AG04449 (cell line): ENCODE measurements at places on chromosomes 1 and 21.

GRCh38 chr1:6612641-6613360, 730 bp upstream of the PHF13 start:
- no peak for DNase-seq

DNA sequence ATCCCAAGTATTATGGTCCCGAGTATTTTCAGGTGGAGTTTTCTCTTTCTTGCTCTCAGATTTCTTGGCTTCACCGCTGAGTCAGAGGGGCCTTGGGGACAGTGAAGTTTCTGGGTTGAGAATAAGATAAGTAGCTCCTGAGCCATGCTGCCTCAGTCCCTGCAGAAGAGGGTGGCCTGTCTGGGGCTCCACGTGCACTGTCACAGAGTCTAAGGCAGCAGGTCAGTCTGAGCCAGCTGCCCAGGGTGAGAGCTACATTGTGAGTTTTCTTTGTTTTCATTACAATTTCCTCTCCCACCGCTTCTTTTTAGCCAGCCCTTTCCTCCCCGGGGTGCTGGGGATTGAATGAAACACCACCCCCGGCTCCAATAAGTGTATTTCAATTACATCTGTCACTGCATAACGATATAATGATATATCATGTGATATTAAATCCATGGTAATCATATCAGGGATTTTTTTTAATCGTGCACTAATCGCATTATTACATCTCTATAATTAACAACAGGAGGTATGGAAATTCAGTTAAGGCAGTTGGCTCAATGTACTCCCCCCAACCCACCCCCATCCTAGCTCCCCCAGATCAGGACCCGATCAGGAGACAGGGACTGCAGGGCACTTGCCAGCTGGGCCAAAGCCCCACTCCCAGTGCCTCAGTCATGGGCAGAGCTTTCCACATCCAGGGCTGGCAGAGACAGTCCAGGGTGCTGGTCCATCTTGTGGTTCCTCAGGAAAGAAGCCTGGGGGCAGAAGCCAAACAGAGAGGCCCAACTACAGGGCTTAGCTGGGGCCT, 43.7 kb downstream of the DMAP1 start:
- DNase-seq, result no peak

DNA sequence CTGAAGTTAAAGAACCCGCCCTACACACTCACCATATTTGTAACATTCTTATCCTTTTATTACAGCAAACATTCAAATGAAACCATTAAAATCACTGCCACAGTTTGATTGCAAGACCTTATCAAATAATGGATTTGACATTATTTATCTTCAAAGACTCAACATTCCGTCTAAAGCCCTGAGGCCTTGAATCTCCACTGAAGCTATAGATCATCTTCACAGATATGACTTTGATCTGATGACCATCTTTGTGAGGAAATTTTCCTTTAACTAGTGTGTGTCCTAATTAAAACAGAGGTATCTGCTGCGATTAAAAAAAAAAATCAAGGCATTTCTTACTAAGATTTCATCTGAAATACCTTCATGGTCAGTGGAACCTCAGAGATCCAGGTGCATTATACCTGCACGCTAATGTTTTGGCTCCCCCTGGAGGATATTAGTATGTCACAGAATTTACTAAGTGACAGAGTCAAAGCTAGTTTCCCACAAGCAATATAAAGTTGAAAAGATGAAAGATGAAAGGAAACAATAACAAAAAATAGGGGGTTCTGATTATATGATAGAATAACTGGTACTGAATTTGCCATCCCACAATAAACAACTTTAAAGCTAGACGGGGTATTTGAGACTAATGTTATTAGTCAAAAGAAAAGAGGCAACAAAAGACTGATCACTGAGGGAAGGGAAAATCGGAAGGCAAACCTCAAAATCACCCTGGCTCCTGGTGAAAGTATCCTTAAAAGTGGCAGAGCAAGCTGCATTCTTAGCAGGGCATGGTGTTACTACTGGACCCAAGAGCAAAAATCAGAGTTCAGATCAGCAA, 923.4 kb downstream of the NCAM2 start:
- DNase-seq, result no peak

DNA sequence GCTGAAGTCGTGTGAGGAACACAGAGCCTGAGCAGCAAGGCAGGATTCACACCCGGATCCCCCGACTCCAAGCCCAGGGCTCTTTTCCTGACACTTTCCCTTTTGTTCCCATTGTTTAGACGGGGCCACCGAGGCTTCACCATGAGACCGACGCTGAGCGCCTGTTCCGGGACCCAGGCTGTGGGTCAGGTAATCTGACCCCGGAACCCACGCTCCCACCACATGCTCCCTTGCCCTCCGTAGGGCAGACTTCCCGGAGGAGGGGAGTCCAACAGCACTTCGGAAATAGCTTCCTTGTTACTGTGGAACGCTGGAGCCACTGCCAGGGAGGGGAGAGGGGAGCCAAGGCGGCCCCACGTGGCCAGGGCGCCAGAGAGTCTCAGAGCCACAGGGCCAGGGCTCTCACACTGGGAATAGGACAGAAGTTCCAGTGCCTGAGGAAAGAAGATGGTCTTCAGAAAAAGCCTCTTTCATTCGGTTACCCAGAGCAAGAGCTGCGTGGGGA, 18.4 kb downstream of the RUNX3 start:
- DNase-seq, result no peak

GRCh38 chr1:206635978-206636345, 626 bp downstream of the DYRK3 start:
- no peak for DNase-seq

DNA sequence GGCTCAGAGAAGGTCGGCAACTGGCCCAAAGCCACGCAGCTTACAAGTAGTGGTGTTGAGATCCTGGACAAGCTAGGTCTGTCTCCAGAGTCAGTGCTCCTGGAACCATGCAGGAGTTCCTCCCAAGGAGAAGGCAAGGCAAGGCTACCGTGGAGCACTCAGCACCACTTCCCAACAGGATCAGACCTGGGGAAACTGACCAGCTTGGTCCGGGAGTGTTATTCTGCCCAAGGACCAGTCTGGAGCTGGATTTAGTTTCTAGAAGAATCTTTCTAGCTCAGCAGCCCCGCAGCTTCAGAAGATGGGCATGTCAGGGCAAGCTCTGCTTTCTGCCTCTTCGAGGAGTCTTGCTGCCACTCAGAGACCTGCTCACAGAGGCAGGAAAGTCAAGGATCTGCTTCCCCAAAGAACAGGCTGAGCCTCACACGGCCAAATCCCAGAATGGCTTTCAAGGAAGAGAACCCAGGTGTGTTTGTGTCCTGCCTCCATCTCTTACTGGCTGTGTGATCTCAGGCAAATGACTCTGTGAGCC, 302.8 kb downstream of the MATN1 start:
- no peak for DNase-seq

DNA sequence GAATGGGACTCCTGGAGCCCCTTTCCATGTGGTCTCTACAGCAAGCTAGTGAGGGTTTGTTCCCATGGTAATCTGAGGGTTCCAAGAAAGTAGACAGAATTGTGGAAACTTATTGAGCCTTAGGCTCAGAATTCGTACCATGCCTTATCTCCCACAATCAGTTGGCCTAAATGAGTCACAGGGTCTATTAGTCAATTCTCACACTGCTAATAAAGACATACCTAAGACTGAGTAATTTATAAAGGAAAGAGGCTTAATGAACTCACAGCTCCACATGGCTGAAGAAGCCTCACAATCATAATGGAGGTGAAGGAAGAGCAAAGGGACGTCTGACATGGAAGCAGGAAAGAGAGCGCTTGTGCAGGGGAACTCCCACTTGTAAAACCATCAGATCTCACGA, 106.6 kb upstream of the CXADR start:
- DNase-seq, result no peak

DNA sequence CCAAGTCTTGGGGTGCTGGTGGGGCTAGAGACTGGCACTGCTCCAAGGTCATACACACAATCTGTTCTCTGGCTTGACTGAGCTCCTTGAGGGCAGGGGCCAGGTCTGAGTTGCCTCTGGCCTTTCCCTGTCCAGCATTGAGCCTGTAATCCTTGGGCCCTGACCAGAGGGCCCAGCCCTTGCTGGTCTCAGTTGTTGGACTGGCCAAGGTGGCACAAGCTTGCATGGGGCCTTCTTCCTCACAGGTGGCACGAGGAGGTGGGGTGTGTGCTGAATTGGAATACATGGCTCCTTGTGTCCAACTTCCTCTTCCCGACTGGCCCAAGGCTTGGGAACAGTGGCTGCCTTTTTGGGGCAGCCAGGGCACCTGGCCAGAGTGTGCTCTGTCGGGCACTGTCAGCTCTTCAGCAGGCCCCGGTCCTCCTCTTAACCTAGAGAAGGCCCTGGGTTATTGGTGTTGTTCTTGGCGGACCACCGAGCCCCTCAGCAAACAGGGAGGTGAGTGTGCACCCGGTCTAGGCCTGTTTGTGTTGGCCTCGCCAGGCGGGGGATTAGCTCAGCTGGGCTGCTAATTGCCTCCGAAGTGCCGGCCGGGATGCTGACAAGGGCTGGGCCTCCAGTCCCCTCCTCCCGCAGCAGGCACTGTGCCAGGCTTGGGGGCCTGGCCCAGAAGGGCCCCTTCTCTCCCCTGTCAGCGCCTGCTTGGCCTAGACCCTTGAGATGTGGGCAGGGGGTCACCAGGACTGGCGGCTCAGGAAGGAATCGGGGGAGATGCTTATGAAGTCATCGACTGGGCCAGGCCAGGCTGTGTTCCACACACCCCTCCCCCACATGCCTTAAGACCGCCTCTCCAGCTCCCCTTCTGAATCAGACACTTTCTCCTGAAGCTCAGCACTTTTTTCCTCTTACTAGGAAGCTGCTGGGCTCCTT, 28.5 kb downstream of the WNT4 start:
- no peak for DNase-seq

- DNase-seq, result no peak
Measured at GRCh38 chr21:46284077-46284644, 1.2 kb downstream of the MCM3AP start.

GRCh38 chr1:69433073-69433472, 134.6 kb upstream of the LRRC7 start:
- DNase-seq, result no peak

- DNase-seq, result no peak
Measured at GRCh38 chr21:30434033-30434631, 4.1 kb downstream of the KRTAP13-4 start.

GRCh38 chr1:47238935-47239592, 7.0 kb upstream of the TAL1 start:
- no peak for DNase-seq

DNA sequence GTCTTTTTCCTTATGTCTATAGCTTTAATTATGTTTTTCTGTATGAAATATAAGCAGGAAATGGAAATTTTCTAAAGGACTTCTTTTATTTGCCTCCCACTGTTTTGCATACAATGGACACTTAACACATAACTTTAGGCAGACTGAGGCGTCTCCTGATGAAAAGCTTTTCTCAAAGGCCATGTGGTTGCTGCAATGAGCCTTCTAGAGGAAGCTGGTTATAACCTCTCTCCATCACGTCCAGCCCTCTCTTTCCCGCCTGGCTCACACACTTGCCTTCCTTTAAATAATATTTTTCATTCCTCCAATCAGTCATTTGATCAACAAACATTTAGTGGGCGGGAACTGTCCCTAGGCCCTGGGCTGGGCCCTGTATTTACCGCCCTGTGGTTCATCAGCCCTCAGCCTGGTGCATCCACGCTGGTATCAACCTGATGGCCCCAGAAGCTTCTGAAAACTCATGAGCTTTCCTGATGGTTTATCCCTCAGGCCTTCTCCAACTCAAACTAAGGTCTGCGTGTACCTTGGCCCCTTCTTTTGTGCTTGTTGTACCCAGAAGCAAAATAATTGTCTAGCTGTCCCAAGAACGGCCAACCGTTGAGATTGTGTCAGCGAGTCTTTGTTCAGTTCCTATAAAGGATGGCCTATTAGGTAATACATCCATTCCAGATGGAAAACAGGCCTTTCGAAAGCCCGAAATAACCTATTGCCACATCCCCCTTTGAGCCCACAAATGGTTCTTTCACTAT, 75.3 kb upstream of the LYST start:
- no peak for DNase-seq

DNA sequence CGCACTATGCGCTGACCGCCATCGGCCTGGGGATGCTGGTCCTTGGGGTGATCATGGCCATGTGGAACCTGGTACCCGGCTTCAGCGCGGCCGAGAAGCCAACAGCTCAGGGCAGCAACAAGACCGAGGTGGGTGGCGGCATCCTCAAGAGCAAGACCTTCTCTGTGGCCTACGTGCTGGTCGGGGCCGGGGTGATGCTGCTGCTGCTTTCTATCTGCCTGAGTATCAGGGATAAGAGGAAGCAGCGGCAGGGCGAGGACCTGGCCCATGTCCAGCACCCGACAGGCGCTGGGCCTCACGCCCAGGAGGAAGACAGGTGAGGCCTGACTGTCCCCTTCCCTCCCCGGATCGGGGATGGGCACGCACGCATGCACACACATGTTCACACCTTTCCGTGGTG, 31.9 kb upstream of the FHAD1 start:
- DNase-seq, result no peak

- DNase-seq, result no peak
Measured at GRCh38 chr1:47178020-47178419, 11.8 kb downstream of the PDZK1IP1 start.

DNA sequence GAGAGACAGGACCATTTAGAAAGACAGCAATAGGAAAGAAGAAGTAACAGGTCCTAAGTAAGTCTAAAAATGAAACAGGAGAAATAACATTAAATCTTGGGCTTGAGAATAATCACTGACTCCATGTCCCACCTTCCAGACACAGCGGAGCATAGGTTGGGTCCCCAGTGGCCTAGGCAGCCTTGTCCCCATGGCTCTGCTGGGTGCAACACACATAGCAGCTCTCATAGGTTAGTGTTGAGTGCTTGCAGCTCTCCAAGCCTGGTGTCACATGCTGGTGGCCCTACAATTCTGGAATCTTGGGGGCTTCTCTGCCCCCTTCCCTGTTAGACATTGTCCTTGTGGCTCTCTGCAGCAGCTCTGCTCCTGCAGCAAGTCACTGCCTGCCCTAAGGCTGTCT, 952.8 kb upstream of the ADGRL2 start:
- DNase-seq, result no peak

DNA sequence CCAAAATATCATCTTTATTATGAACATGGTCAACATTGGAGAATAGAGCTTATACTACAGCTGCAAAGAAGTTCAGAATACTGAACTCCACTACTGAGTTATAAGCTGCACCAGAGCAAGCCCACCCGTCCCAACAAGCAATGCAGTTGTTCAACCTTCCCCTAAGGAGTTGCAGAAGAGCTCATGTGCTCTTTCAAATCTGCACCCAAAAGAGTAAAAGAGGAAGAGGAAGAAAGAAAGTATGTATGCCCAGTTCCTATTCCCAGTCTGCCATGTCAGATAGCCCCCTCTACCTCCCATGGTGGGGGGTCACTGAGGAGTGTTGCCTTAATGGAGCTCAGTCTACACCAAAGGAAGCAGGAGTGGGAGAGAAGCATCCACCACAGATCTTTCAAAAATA, 6.9 kb downstream of the C1orf162 start:
- DNase-seq, result no peak

- DNase-seq, result no peak
Measured at GRCh38 chr1:23627069-23627735, 64.4 kb upstream of the RPL11 start.

DNA sequence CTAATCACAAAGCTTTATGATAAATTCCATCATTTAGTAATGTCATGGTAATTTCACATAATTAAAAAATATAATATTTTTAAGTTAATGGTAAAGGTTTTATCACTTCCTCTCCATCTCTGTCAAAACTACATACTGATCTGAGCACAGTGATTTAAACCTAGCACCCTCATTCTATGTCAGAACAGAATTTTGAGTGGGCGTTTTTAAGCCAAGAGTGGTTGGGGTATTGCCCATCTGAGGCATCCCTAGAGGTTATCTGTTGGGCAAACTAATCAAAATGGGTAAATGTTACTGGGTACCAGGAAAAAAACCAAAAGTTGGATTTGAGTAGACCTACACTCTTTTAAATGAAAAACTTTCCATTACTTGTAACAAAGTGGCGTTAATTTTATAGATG, 100.7 kb upstream of the GFI1 start:
- no peak for DNase-seq
